ENCODE measurements at places on chromosomes 12 and 14.

DNA sequence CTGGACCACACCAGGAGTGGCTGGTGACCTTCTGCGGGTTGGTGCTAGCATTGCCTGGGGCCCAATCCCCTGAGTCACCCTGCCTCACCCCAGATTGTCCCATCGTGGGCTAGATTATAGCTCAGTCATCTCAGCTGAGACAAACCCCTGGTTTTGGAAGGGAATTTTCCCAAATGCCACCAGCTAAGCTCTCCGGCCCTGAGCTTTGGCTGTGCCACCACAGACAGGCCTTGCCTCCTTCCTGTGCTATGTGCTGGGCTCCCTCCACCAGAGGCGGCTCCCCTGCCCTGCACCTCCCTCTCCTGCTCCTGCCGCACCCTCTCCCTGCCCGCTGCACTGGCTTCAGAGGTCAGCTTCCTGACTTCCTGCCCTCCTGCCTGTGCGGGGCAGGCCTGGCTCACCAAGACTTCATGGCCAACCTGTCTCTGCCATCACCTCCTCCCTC is 196.3 kb downstream of the TSPAN9 start:
- DNase-seq: no peak

DNA sequence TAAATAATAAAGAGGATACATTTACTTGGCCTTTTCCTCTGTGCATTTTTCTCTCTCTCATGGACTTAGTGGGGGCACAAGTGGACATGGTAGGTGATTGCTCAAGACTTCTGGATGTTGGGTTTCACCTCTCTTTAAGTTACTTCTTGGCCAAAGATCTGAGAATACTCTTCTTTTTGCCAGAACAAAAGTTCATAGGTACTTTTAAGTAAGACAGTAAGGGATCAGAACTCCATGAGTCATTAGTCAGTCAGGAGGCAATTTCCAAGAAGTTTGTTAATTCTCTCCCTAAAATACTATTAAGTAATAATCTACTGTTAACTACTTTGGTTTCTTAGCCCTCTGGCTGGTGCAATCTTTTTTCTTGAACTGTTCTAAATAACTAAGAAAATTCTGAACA is 84.2 kb downstream of the GRIP1 start:
- DNase-seq: no peak

DNA sequence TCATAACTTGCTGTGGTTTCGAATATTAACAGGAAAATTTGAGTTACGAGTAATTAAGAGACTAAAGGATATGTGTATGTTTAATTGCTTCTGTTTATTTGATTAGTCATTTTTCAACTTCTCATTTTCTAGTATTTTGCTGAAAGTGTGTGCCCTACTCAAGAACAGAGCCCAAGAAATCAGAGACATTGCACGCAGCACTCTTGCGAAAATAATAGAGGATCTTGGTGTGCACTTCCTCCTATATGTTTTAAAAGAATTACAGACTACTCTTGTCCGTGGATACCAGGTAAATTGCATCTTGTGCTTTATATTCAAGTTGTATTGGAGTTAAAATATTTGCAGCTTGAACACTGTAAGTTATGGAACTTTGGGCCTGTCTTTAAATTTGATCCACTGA is 50.8 kb downstream of the ARL1 start:
- no peak for DNase-seq

DNA sequence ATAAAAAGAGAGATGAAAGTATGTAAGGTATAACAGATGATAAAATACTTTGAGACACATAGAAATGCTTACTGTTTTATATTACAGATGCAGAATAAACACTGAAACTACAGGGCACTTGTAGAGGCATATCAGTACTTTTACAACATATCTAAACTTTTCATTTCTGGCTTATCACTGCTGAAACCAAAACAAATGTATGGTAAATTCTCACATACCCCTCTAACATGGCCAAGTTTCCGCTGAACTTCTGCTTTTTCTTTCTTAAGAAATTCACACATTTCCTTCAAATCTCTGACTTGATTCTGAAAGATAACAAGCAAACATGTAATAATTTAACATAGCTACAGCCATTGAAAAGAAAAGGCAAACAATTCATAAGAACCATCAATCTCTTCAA is 33.3 kb upstream of the C12orf50 start:
- no peak for DNase-seq

DNA sequence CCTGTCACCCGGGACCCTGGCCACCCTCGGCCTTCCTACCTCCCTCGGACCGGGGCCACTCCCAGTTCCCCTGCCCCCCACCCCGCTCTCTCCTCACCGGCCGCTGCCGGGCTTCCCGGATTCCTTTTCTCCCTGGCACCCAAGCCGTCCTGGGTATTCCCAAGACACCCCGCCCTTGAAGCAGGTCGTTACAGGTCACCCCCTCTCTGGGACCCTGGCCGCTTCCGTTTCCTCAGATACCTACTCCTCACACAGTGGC is 493 bp downstream of the NUMB start:
- no peak for DNase-seq

DNA sequence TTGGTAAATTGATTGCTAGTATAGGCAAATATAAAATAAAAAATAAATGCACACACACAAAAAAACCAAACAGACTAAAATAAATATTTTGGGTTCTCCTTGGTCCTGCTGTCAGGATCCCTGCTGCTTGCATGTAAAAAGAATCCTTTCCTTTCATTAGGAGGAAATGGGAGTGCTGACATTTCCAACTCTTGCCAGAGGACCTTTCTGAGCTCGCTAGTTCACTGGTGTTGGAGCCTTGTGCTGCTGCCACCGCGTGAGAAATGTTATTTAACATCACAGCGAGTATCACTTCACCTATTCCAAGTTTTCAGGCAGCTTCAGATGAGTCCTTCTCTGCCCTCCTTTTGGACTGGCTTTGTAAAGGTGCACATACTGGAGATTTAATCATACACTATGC is 358.9 kb downstream of the NPAS3 start:
- no peak for DNase-seq

GRCh38 chr12:40181490-40181889 is 43.3 kb upstream of the LRRK2 start:
- no peak for DNase-seq

DNA sequence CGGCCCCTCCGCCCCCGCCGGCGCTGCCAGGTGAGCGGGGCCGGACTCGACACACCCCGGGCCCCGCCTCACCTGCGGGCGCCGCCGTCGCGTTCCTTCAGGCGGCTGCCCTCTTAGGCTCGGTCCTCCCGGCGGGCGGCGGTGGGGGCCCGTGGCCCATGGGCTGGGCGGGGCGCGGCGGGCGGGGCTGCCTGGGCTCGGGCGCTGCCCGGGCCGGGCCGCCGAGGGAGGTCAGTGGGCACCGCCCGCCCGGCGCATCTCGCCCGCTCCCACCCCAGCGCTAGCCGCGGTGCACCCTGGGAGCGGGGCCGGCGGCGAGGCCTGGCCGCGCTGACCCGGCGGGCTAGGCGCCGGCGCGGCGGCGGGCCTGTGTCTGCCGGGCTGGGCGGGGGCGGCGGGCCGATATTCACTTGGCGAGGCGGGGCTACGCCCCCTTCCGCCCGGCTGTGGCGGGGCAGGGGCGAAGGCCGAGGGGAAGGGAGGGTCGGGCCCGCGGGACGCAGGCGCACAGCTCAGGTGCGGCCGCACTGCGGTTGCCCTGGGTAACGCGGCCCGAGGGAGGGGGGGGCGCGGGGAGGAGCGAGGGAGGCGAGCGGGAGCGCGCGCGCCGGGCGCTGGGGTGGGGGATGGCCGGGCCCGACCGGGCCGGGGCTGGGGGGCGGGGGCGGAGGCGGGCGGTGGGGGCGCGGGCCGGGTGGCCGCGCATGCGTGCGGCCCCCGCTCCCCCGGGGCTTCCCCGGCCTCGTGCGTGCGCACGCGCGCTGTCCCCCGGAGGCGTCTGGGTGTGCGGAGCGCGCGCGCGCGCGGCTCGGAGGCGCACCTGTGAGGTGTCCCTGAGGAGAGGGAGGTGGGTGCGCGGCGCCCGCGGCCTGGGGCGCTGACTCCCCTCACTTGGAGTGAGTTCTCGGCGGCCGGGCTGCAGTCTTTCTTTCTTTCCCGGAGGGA is at the start of the genes CCDC92 and ZNF664:
TSS of gene CCDC92 (minus strand) at position 375 of the 945 bp plus-strand sequence. CDS start 28,526 bp downstream, outside the sequence.
TSS of gene ZNF664 (plus strand) at position 759 of the 945 bp plus-strand sequence. CDS start 38,930 bp downstream, outside the sequence.
- peak; percentile 92 for DNase-seq

- DNase-seq: no peak
These were observed 32.0 kb upstream of the CCND2 start for GRCh38 chr12:4241592-4241991.

DNA sequence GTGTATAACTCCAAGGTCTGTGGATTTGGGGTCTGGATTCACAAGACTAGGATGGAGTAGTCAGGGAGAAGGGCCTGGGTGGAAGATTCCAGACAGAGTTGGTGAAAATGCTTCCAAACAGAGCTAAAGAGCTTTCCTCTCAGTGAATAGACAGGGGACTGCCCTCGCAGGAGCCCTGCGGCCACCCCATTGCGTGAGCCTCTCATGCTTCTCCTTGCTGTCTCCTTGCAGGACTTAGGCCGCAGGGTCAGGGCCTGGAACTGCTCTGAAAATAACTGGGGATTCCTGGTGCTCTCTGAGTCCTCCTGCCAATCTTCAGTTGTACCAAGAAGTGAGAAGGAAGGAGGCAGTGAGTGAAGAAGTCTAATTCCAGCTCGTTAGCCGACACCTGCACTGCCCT is 49.0 kb upstream of the KCNA1 start:
- no peak for DNase-seq

DNA sequence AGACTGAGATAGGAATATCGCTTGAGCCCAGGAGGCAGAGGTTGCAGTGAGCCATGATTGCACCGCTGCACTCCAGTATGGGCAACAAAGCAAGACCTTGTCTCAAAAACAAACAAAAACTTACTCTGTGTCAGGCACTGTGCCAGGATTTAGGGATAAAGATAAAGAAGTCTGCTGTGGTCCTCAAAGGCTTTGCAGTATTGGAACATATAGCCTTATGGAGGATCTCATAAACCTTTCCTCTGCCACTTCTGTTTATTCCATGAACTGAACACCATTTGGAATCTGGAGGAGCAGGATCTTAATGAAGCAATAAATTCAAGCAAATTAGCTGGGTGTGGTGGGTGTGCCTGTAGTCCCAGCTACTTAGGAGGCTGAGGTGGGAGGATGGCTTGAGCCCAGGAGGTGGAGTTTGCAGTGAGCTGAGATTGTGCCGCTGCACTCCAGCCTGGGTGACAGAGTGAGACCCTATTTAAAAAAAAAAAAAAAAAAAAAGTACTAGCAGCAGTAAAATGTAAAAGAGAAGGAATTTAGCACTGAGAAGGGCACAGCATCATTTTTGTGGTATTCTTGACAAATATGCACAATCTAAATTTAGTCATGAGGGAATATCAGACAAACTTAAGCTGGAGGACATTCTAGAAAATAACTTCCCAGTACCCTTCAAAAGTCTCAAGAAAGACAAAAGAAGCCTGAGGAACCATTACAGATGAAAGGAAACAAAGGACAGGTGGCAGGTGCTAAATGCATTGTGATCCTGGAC is 27.1 kb downstream of the BMAL2 start:
- DNase-seq: no peak

DNA sequence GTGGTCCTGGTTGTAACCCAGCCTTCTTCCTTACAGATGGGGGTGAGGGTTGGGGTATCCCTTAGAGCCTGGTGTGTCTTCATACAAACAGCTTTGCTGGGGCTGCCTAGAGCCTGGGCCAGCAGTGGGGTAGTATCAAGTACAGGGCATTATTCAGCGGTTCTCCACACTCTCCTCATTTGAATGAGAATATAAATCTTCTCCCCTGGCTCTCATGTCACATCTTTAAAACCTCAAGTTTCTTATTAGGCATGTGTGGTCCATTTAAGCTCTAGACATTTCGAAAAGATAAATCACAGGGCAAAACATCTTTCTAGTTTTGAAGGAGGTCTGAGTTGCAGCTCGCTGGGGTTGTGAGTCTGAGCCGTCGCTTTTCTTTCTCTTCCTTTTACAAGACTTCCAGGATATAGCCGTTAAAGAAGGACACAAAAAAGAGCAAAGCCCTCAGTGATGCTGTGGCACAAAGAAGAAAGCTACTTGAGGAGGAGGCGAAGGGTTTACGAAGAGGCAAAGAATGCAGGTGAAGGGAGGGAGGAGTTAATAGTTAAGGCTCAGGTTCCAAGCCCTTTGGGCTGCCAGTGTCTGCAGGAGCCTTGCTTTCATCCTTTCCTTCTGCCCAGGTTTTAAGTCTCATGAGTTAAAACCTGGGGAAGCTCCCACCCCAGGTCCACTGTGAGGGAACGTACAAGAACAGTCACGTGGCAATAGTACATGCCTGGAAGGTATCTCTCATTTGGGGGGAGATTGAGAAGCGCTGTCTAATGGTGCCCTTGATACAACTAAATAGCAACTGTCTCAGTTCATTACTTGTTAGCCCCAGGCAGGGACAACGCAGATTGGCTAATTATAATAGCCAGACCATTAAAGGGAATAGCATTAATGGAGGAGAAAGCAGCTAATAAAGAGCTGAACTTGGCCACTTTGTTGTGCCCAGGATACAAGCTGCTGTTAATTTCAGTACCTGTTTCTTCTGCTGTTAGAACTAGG is 94.2 kb downstream of the ETV6 start:
- DNase-seq: no peak

DNA sequence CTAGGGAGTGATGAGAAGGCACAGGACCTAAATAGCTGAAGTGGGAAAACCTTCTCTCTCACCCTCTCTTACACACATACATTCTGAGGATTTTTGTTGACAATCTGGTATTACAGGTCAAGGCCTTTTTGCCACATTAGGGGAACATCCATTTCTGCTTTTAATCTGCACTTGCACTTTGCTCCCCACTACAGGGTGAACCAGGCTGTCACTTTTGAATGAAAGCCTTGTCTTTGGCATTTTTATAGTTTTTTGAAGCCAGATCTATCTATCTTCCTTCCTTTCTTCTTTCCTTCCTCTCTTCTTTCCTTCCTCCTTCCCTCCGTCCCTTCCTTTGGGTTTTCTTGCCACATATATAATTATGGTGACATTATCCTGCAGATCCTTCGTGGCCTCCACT is 165.9 kb upstream of the OTX2 start:
- DNase-seq: no peak

DNA sequence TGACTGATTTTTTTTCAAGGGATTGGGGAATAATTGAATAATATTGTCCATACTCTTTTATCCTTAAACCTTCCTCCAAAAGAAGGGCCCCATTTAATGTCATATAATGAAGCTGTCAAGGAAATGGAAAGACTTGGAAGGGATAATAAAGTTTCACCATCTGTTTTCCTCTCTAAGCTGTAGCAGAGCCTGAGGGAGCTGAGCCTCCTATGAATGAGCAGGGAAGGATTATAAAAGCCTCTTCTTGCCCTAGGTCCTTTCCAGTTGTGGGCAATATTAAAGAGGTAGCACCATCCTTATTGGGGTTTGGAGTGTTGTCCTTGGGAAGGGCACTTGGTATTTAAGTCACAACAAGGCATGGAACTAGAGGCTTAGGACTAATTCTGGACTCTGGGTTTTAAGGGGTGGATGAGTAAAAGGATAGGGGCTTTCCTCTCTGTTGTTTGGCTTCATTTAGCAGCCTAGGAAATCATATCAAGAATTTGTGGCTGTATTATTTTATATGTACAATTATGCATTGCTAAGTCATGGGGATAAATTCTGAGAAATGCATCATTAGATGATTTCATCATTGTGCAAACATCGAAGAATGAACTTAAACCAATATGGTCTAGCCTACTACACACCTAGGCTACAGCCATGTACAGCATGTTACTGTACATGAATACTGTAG is 408.5 kb upstream of the DCN start:
- DNase-seq: no peak

GRCh38 chr14:76277586-76278130 is 98.3 kb upstream of the ESRRB start:
- no peak for DNase-seq

GRCh38 chr14:31835049-31835448 is 242.1 kb upstream of the ARHGAP5 start:
- no peak for DNase-seq

- no peak for DNase-seq
These were observed 261.7 kb upstream of the FOXN3 start for GRCh38 chr14:89678768-89679167.

- peak; percentile 66 for DNase-seq
These were observed at the start of gene PRKCH for GRCh38 chr14:61321385-61322010. Gene PRKCH, plus strand, starts transcription at chr14:61321579. Its CDS starts 523 bp downstream, at chr14:61322102.

- DNase-seq: peak; percentile 89
These were observed at the start of gene TROAP for GRCh38 chr12:49322708-49323523. Gene TROAP, plus strand, starts transcription at chr12:49323255. Its CDS starts 354 bp downstream, at chr12:49323609.

All from stimulated activated CD8-positive, alpha-beta memory T cell treated with anti-CD3 and anti-CD28 coated beads, Interleukin-7, amount 100 ng/mL, for 1 hour (primary cell).